ENCODE measurements at places on chromosomes 11 and 22.
A peak's percentile ranks its signal among the peaks of the same experiment; 100 is the strongest.

DNA sequence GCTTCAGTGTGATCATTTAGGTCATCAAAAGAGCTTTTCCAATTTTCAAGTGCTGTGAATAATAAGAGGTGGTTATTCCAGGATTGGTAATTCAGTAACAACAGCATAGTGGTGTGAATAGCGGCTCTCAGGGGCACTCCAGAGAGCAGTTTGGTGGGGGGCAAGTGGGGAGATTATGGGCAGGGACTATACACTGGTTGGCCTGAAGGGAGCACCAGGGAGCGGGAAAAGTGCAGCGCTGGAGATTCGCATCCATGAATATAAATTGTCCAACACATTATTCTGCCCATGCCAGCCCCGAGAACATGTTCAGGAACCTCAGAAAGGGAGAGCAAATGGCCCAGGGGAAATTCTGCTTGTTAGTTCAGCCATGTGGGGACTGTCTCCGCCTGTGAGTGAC, 37.9 kb downstream of the OR6Q1 start:
- DNase-seq: no peak

DNA sequence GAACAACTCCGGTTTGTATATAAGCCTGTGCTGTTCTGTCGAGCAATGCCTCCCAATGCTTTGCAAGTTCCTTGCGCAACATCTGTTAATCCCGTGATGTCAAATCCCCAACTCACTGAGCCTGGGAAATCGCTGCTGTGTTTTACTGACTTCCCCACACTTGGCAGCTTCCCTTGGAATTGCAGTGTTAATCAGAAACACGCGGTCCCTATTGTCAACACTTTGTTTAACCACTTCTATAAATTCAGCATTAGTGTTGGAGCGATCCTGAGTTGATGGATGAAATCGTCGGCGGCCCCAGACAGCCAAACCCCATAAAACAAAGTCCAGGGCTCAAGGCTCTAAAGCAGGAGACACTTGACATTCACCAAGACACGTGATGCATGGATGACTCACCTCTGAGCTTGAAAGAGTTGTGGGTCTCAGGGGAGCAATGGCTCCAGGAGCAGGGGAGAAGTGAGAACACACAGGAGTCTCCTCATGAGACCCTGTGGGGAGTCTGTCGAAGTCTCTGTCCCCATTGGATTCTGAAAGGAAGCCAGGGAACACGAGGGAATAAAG, 555.3 kb downstream of the MIAT start:
- peak; percentile 17 for DNase-seq

DNA sequence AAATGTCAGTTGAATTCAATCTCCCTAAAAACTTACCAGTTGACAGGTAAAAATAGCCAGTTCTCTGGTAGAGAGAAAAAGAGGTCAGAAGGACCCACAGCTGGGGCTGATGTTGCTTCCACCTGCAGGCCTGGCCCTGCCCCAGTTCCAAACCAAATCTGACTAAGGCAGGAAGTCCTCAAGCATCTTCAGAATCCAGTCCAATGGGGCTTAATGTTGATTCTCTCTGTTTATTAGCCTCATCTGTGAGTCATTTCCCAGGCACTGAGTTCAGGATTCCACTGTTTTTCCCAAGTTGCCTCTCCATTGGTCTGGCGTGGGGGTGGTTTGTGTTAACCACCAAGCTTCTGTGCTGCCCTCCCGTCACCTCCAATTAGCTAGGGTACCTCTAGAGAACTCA, 601.8 kb downstream of the INSC start:
- DNase-seq: no peak

DNA sequence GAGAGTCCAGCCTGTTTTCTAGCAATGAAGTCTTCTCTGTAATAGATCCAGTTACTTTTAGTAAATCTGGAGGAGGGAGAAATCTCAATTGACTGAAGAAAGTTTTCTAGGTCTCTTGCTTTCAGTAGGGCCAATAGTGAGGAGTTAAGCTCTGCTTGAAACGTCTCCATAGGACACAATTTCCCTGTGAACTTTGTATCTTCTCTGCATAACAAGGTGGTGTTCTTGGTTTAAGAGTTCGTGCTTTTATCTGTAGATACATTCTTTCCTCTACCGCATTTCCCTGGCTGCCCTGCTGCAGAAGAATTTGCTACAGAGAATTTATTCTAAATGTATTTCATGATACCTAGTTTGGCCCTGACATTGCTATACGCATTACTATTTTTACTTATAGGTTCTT, 183.1 kb downstream of the ARHGAP42 start:
- DNase-seq: no peak

- DNase-seq: no peak
These were observed 1.3 kb downstream of the BMAL1 start for GRCh38 chr11:13278609-13279486.

- no peak for DNase-seq
These were observed 97.7 kb downstream of the ZC3H12C start for GRCh38 chr11:110190885-110191284.

DNA sequence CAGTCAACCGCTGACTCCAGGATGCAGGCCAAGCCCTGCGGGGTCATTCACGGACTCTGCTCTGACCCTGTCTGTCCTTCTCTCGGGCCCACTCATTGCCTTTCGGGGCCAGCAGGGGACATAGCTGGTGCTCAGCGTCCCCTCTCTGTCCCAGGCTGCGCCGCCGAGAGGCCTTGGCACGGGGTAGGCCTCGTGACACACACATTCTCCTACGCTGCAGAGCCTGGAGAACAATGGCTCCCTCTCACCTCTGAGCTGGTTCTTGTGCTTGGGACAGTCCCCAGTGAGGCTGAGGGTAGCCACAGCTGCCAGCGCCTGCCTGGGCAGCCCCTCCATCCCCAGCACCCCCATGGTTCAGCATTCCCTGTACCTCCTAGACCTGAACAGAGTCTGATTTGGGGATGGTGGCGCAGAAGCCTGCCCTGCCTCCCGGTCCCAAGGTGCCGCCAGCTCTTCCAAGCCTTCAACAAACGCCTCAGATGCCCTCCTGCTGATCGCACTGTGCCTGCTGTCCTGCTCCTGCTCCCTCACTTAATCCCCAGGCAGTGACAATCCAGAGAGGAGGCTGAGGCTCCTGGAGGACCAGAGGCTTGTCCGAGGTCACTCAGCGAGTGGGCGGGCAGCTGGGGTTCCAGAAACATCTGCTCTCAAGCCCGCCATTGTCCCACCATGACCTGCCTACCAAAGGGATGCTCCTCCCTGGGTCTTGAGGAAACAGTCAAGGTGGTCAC, 30.4 kb downstream of the DUSP8 start:
- no peak for DNase-seq

DNA sequence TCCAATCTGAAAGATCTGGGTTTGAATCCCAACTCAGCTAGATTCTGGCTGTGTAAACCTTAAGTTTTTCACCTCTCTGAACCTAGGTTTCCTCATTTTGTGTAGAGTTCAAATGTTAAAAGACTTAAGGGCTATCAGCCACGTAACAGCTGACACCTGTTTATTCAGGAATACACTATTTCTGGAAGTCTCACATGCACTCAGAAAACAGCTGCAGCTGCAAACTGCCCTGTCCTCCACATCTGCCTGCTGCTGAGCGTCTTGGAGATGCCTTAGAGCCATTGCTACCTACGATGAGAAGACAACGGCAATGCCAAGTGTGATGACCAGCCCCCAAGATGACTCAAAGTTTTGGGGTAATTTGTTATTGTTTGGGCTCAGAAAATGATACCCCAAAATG, 6.7 kb upstream of the TRIM44 start:
- DNase-seq: no peak

DNA sequence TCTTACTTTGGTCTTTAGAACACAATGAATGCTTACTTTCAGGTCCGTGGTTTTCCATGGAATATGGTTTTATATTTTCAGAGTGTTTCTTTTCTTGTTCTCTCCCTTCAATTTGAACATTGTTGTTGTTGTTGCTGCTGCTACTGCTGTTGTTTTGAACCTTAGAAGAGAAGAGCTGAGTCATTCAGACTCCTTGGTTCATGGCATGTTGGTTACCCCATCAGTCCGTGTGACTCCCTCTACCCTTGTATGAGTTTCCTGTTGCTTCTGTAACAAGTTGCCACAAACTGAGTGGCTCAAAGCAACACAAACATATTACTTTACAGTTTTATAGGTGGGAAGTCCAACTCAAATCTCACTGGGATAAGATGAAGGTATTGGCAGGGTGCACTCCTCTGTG, 511.0 kb downstream of the INSC start:
- no peak for DNase-seq

GRCh38 chr22:35064664-35065063, 1.3 kb upstream of the ISX start:
- DNase-seq: no peak

DNA sequence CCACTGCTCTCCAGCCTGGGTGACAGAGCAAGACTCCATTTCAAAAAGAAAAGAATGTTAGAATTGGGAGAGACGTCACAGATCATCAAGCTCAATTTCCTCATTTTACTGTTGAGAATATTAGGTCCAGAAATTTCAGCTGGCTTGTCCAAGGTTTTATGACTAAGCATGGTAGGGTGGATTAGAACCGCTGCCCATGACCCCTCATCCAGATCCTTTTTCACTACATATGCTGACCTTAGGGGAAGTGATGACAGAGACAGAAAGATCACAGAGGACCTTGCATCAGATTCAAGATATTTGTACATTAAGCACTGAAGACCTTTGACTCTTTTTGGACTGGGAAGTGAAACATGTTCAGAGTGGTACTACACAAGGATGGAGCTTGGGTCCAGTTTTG, 134.5 kb downstream of the ADAMTS15 start:
- no peak for DNase-seq

DNA sequence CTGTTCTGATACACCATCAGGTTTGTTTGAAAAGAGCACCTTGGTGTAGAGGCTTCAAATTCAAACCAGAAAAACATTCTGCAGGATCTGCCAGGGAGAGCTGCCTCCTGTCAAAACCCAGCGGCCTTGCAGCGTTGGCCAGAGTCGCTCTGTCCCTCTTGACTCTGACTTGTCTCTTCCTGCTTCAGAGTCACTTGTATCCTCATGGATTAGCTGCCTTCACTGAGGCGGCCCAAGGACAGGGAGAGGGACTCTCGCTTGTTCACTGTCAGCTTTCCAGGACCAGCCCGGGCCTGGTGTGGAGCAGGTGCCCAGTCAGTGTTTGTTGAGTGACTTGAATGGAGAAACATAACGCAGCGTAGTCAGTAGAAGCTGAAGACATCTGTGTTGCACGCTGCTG, 18.0 kb downstream of the TBC1D22A start:
- no peak for DNase-seq

GRCh38 chr22:47102648-47103047, 340.2 kb downstream of the TBC1D22A start:
- no peak for DNase-seq

DNA sequence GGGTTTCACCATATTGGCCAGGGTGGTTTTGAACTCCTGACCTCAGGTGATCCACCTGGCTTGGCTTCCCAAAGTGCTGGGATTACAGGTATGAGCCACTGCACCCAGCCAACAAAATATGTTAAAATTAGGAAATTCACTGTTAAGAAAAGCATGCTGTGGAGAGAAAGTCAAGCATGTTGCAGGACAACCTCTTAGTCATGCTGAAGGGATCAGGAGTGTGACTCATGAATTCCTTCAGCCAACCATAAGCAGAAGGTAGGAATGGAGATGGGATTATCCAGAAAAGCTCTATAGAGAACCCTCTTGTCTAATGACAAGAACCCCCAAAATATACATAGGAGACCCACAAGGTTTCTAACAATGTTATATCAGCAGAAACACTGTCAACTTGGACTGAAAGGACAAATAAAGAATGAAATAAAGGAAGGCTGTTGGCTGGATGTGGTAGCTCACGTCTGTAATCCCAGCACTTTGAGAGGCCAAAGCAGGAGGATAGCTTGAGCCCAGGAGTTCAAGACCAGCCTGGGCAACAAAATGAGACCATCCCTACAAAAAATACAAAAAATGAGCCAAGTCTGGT, 16.0 kb downstream of the MRTFA start:
- DNase-seq: no peak

DNA sequence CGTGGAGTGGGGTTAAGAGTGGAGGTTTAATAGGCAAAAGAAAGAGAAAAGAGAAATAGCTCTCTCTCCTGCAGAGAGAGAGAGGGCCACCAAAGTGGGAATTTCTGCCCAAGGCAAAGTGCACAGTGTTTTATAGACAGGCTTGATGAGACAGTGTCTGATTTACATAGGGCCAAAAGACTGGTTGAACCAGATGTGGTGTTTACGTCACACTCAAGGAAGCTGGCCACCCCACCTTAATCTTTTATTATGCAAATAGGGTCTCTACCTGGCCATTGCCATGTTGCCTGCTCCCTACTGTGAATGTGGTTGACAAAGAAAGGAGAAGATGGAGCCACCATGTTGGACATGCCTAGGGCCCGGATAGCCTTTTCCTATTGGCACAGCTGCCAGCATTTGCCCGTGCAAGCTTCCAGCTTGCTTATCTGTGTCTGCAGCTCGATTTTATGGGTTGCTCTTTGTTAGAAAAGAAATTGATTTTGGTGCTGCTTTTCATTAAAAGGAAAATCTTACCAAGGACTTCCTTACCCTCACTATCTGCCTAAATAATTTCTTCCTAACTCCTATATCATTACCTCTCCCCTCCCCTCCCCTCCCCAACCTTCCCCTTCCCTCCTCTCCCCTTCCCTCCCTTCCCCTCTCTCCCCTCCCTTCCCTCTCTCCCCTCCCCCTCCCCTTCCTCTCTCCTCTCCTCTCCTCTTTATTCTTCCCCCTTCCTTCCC, 436.0 kb downstream of the NELL1 start:
- no peak for DNase-seq

DNA sequence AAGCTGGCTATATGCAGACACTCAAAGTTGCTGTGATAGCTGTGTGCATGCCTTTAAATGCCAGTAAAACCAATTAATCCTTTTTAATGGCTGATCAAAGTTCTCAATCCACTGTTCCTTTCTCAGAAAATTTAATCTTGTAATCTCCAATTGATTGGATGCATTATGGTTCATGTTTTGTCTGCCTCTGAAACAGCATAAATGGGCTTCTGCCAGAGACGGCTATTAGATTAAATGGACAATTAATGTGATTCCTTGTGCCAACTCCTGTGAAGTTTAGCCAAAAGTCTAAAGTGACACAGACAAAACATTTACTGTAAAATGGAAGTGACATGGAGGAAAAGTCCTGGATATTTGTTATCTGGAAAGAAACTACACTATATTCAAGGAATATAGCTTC, 952.5 kb upstream of the FAT3 start:
- DNase-seq: no peak

GRCh38 chr11:36306888-36307287, 10.8 kb downstream of the PRR5L start:
- no peak for DNase-seq

DNA sequence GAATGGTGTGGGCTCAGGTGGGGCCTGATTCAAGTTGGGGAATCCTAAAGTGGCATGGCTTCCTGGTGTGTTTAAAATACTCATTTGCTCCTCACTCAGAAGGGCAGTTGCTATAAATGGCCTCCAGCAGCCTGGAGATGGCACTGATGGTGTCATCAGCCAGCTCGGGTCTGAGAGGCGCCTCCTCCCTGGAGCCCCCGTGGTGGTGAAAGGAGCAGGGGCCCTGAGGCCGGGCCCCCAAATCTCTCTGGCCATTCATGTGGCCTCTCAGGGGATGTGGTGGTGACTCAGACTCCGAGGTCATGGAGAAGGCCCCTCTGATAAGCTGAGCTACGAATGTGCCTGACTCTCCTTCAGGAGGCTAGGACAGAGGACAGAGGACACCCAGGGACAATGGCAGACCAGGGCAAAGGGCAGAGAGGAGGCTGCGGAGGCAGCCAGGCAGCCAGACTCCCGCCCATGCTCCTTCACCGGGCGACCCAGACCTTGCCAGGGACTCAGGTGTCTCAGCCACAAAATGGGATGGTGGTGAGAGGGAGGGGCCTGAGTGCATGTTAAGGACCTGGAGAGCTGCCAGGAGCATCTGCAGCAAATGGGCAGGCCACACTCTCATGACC, 129.2 kb downstream of the CTTN start:
- DNase-seq: no peak

GRCh38 chr11:11821899-11822298, 19.9 kb upstream of the USP47 start:
- DNase-seq: no peak

Data from NCI-H524 treated with DMSO at 0.1 percent for 48 hours (cell line).